Lower leg skin (tissue), 4 donors: ENCODE measurements at places on chromosomes 1 and 21.

DNA sequence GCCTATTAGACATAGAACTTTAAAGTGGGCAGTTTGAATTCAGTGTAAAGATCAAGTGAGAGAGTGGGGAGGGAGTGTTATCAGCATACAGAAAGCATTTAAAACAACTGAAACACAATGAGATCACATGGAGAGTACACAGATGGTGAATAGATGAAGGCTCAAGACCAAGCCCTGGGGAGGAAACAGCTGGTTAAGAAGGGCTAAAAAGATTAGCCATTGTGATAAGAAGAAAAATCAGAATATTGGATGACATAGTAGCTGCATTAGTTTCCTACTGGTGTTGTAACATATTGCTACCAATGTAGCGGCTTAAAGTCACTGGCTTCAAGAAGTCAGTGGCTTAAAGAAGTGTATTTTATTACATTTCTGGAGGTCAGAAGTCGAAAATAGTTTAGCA lies 443.4 kb upstream of the RGS18 start:
- DNase-seq, result no peak

GRCh38 chr1:231684356-231685244 lies 58.0 kb downstream of the DISC1 start:
- DNase-seq, result no peak

GRCh38 chr1:228308085-228308601 lies 98.5 kb downstream of the TRIM11 start:
- peak; percentile 80 for DNase-seq

- DNase-seq, result peak; percentile 79
Observed at GRCh38 chr21:45282283-45283034, 5.2 kb downstream of the POFUT2 start.

- no peak for DNase-seq
Observed at GRCh38 chr1:82786883-82787282, 986.1 kb downstream of the ADGRL2 start.

DNA sequence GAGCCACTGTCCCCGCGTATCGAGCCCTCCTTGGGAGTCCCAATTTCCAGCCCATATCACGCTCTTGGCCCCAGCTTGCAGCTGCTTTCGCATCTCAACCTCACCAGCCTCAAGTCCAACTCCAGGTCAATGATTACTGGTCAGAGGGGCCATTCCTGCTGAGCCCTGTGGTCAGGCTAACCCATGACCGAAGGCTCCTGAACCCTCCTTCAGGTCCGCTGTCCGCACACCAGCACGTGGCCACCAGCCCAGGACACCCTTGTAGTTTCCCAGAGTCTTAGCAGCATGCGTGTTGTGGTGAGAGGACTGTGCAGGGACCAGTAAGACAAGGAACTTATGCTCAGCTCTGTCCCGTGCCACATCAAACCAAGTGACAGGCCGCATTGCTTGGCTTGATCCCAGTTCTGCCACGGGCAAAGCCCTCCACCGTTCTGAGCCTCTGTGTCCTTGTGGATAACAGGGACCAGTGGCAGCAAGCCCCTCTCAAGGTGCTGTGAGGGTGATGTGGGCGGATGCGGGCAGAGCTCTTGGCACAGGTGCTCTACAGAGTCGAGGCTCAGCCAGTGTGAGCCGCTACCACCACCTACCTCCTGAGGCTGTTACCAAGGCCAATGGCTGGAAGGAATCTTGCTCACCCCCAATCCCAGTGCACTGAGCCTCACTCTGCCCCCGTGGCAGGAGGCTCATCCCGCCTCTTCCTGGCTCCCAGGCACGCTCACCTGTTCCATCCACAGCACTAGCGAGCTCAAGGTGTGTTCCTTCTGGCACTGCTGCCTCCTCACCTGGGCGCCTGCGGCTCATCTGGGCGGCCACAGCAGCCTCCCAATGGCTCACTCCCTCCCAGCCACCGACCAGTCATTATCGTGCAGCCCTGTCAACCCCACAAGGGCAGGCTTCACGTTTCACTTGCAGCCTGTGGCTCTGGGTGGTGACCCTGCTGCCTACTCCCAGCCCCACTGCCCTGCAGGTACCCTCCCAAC lies 20.4 kb downstream of the KRTAP10-1 start:
- no peak for DNase-seq

DNA sequence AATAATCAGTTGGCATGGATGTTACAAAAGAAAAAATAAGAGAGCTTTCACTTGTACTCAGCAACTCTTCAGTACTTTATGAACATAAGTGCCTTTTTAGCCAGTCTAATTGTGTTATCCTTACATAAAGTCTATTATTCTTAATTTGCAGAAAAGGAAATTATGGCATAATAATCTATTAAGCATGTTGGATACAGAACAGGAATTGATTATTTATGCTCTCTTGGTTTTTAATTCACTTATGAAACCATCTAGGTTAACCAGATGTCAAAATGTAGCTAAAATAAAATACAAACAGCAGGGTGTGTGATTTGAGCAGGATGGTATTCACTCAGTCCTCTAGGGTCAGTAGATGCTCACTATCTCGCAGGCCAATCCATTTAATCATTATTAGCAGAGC lies 79.7 kb downstream of the PLPPR5 start:
- DNase-seq, result no peak

GRCh38 chr1:15833069-15833679 lies 14.3 kb upstream of the SPEN start:
- DNase-seq, result peak; percentile 76

- no peak for DNase-seq
Observed at GRCh38 chr1:61754545-61754944, 12.3 kb downstream of the PATJ start.

DNA sequence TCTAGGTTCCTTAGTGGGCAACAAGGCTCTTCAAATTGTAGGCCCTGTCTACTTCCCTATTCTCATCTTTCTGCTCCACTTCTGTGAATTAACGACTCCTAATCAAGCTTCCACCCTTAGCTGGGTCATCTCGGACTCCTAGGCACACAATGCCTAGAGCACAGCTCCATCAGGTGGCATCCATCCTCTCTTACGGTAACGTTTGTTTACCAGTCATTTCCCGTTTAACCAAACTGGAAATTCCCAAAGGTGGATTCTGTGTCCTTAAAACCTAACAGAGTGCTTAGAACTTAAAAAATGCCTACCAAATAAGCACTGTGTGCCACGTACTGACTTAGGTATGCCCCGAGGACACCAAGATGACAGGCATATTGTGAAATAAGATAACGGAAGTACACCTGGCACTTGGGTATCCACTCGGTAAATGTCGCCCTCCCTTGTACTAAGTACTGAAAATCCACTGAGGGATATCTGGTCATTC lies 1.5 kb downstream of the PARP1 start:
- peak; percentile 29 for DNase-seq

DNA sequence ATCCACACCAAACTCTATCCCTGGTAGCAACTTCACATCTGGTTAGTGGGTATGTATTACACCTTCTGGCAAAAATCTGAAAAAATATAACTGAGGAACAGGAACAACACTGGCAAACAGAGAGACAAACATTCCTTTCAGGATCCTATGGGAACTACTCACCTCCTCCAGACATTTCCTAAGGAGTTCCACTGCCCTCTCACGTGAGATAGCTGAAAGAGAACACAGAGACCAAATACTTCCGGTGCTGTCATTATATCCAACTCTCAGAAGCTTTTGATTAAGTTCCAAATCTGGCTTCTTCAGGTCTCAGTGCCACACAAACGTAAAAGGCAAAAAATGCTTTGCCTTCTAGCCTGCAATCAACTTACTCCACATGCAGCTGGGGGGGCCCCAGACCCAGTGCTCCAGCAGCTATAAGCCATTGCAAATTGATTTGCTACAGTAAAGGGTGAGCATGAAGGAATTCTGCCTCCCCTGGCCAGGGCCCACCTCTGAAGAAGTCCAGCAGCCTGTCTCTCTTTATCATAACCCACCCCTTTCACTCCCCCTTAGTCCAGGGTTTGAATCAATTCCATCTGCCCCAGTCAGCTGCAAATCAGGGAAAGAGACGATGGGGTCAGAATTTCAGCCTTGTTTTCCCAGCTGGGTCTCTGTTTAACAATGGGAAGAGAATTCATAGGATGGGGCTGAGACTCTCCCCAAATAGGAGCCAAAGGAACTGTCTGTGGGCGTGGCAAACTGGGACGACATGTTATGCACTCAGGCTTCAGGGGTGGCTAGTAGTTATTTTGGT lies 32.2 kb downstream of the TFAP2E start:
- no peak for DNase-seq

- no peak for DNase-seq
Observed at GRCh38 chr1:58722414-58722813, 22.6 kb upstream of the MYSM1 start.

DNA sequence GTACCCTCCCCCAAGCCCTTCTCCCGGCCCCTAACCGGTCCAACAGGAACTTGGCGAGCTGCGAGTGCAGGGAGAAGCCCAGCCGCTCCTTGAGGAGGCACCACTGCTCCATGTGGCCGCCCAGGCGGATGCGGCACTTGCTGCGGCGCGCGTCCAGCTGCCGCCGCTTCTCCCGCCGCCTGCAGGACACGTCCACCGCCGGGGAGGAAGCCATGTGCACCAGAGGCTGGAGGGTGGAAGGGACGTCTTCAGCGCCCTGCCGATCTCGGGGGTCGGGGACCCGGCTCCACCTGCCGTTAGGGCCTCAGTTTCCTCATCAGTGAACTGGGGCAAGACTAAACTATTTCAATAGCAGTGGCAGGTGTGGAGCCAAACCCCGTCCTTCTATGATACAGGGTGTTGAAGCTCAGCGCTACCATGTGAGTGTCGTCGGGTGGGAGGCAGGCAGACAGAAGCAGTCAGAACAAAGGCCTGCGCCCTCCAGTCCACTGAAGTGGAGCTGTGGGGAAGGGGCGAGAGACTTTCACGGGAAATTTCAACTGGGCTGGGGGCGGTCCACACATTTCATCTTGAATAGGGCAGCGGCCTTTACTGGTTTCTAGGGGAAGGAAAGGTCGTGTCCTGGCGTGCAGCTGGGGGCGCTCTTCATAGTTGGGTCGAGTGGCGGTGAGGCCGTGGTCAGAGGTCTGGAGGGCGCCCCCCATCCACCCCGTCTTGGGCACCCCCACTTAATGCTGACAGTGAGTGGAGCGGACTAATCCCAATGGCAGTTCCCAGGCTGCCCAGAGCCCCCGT lies 592 bp downstream of the ZNF692 start:
- DNase-seq, result peak; percentile 91
